NCI-H146 (cell line): ENCODE measurements at places on chromosomes 6 and 20.

- DNase-seq = no peak
Observed at GRCh38 chr6:64128301-64129024, 492.9 kb downstream of the PHF3 start.

DNA sequence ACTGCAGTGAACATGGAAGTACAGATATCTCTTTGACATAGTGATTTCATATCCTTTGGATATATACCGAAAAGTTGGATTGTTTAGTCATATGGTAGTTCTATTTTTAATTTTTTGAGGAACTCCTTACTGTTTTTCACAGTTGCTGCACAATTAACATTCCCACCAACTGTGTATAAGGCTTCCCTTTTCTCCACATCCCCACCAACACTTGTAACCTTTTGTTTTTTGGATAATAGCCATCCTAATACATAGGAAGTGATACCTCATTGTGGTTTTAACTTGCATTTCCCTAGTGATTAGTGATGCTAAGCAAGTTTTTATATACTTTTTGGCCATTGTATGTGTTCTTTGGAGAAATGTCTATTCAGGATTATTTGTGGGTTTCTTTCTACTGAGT is 45.1 kb upstream of the TENT5A start:
- no peak for DNase-seq

- no peak for DNase-seq
Observed at GRCh38 chr6:18389479-18389878, 2.3 kb downstream of the RNF144B start.

DNA sequence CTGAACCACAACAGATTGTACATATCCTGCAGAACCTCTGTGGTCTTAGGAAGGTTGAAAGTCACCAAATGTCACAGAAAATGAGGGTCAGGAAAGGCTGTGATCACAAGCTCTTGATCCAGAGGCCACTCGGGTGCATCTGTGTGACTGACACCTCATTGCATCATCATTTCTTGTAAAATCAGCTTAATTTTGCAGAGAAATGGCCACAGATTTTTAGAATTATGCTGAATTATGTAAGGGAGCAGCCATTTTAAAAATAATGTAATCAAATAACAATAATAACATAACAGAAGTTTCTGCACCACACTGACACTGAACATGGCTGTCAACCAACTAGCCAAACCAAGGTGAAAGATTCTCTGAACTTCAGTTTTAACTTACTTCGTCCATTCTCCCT is 32.5 kb upstream of the PRND start:
- DNase-seq = no peak

DNA sequence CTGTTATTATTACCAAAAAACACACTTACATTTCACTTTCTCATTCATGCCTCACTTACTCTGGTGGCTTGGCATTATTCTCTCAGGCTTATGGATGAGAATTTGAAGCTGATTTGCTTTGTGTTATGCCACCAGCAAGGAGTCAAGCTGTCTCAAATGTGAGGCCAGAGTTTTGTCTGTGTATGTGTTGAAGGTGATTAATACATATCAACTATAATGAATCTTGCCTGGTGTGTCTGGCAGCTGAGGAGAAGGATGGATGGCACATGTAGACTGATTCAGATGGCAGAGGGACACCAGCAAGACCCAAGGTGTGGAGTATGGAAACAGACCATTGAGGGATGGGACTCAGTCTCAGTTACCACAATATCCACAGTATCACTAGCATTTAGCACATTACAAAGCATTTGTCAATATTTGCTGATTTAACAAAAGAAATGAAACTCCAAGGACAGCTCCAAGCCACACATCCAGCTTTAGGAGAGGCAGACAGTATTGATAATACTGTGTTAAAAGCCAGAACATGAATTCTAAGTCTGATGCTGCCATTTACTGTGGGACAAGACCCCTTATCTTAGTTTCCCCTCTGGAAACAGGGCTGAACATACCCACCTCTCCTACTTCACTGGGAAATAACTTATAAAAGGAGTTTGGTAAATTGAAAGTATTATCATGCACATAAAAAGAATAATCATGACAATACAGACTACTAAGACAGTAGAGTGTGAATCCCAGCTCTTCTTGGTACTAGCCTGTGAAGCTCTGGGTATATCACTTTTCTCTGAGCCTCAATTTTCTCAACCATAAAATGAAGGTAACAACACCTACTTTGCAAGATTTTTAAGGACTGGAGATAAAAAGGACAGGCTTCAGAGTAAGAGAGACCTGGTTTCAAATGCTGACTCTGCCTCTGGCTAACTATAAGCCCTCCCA is 11.2 kb downstream of the BCL2L1 start:
- DNase-seq = peak; percentile 78

DNA sequence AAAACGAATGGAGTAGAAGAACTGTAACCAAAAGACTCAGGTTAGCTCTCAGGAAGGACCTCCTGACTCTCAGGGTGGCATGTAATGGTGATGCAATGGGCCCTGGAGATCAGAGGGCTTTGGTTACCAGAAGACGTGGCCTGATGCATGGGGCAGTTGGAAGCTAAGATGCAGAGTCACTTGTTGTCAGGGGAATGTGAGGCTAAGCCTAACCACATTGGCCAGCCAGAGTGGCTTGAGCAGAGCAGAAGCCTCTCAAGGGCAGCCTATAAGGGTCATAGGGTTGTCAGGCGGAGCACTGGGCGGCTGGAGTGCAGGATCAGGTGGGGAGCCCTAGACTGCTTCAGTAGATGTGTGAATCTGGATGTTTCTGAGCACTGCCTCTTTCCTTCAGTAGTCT is 5.9 kb downstream of the CNBD2 start:
- DNase-seq = no peak

DNA sequence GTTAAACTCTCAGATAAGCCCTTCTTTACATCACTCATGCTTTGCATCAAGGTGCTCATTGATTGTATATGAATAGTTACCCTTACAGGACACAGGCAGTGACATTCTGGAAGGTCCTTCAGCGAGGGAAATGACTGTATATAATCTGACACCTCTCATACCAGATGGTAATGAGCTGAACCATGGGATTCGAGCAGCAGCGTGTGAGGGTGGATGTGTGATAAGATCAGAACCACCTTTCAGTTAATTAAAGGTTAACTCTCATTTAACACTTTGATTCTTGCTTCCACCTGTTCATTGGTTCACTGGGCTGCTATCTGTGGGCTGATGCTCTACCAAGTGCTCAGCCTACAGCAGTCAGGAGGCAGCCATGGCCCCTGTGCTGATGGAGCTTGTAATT is 24.2 kb downstream of the NEDD9 start:
- no peak for DNase-seq

- DNase-seq = no peak
Observed at GRCh38 chr6:112193117-112193516, 61.2 kb downstream of the LAMA4 start.

GRCh38 chr20:41408156-41408794 is 41.7 kb upstream of the EMILIN3 start:
- DNase-seq = no peak

- no peak for DNase-seq
Observed at GRCh38 chr6:97645757-97646156, 362.7 kb upstream of the MMS22L start.

- DNase-seq = no peak
Observed at GRCh38 chr6:160027931-160028330, 59.0 kb downstream of the IGF2R start.
